ENCODE measurements at places on chromosomes 1 and 21.

DNA sequence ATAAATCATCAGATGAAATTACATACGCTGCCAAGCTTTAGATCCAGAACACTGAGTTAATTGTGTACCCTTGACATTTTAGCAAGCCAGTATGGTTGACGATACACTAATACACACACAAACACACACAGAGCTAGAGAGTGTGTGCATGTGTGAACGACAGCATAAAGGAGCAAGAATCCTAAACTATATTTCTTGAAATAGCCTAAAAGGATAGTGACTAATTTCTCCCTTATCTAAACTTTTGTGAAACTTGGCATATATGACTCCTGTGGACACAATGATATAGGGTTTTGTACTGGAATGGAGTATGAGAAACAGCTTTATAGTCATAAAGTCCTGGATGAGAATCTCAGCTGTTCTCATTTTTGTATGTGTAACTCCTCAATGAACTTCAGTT is 65.1 kb upstream of the DMRTA2 start:
- DNase-seq = no peak

- DNase-seq = no peak
Observed at GRCh38 chr1:154962156-154962749, 671 bp upstream of the PYGO2 start.

- no peak for DNase-seq
Observed at GRCh38 chr1:217953922-217954321, 322.8 kb downstream of the SPATA17 start.

- DNase-seq = no peak
Observed at GRCh38 chr21:35236090-35236489, 187.0 kb upstream of the RUNX1 start.

- DNase-seq = no peak
Observed at GRCh38 chr1:27006683-27007082, 6.0 kb downstream of the TENT5B start.

DNA sequence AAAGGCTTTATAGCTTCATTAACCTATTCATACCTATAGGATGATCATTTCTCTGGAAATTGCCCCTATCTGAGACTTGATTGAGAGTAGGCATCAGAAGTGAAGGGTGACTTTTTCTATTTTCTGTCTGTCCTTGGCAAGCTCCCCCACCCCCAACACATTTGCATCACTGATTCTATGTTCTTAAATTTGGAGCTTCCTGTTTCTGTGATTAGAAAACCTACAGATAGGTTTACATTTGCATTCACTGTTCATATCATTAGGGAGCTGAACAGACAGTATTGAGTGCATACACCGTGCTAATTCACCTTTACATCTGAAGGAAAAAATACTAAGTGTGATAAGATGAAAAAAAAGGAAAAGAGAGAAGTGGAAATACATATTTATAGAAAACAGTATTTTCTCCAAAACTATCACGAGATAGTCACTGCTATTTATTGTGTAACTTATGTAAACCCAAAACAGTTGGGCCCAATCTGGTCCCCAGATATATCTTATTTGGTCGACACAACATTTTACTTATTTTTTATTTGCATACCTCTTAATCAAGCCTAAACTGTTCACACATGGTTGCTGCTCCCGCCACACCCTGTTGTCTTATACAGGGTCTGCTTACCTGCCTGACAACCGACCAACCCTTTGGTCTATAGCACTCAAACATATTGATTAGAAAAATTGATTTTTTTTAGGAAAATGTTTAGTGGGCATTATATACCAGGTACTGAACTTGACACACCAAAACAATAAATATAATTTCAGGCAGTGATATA is 218.8 kb downstream of the NTNG1 start:
- no peak for DNase-seq

All from cortex of kidney (tissue), 1 donor.